SIG-M5 (cell line): ENCODE measurements at places on chromosomes 5 and 9.

- DNase-seq, result no peak
These were observed 6.2 kb upstream of the VPS13A start for GRCh38 chr9:77170991-77171699.

DNA sequence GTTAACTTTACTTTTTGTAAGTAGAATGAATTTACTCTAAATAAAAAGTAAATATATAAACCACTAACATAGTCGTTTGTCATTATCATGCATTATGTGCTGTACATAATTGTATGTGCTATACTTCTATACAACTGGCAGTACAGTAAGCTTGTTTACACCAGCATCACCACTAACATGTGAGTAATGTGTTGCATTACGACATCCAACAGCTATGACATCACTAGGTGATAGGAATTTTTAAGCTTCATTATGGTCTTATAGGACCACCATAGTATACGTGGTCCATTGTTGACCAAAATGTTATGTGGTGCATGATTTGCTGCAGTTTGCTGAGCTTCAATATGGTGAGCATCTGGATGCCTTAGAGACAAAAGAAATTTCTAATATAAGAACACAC, 819.1 kb upstream of the GRAMD2B start:
- no peak for DNase-seq

DNA sequence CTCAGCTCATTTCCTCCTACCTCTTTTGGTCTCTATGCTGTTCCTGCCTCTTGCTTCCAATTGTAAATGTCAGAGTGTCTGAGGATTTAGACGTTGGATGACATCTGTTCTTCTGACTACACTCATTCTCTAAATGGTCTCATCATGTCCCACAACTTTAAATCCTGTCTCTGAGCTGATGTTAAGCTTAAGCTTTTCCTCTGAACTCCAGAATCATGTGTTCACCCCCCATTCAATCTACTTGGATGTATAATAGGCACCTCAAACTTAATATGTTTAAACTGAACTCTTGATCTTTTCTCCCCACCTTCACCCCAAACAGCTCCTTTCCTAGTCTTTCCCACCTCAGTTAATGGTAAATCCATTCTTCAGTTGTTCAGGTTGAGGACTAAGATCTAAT, 433.6 kb downstream of the CSNK1G3 start:
- DNase-seq, result no peak

GRCh38 chr5:126603402-126603991, 2.8 kb downstream of the PHAX start:
- DNase-seq, result no peak

- DNase-seq, result no peak
These were observed 132.1 kb downstream of the SLC24A2 start for GRCh38 chr9:19656704-19657103.

- peak; percentile 54 for DNase-seq
These were observed 25.7 kb downstream of the SYK start for GRCh38 chr9:90827181-90827871.

GRCh38 chr9:107141967-107142366, 141.1 kb upstream of the RAD23B start:
- DNase-seq, result no peak

GRCh38 chr9:77848897-77849296, 182.7 kb downstream of the GNAQ start:
- no peak for DNase-seq

- DNase-seq, result no peak
These were observed 42.3 kb downstream of the B4GALT1 start for GRCh38 chr9:33124751-33125381.

- no peak for DNase-seq
These were observed 90.4 kb downstream of the ZNF608 start for GRCh38 chr5:124655921-124656511.

GRCh38 chr9:134992755-134993124, 75.0 kb upstream of the FCN1 start:
- no peak for DNase-seq

- DNase-seq, result no peak
These were observed 6.5 kb downstream of the PPIP5K2 start for GRCh38 chr5:103126557-103126956.

DNA sequence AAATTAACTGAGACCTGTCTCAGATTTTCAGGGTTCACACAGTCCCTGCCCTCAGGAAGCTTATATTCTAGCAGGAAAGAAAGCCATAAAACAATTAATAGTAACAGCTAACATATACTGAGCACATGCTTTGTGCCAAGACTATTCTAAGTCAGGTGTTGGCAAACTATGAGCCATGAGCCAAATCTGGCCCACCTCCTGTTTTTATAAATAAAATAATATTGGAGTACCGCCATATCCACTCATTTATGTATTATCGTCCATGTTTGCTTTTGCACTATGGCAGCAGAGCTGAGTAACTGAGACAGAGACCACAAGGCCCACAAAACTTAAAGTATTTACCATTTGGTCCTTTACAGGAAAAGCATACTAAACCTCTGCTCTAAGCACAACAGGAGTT, 83.3 kb upstream of the TRIO start:
- no peak for DNase-seq

- DNase-seq, result no peak
These were observed 1.7 kb downstream of the CAMSAP1 start for GRCh38 chr9:135905380-135906258.

DNA sequence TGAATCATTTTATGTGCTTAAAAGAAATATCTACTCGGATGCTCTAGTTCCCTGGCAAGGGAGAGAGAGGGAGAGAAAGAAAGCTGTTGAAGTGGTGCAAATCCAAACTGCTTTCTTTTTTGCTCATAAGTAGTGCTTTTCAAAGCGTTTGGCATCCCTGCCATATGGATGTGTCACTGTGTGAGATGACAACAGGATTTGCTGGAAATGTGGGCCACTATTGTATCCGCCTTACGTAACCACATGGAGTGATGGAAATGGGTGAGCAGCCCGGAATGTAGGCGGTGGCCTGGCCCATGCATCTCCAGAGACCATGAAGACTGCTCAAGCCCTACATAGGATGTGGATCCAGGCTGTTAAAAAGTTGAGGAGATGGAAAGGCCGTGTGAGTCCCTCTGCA, 30.8 kb downstream of the TJP2 start:
- no peak for DNase-seq

DNA sequence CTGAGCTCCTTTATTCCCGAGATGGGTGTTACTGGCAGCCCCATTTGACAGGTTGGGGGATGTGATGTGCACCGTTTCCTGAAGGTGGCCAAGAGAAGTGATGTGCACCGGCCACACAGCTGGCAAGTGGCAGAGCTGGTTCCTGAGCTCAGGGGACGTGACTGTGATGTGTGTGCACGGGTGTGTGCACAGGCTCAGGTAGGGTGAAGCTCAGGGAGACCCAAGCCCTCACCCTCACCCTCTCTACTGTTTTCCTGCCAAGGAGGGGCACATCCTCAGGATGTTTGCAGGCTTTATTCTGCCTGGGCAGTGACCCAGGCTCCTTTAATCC, 56.6 kb downstream of the WWC1 start:
- DNase-seq, result no peak
